ENCODE measurements at places on chromosomes 5 and 9.

DNA sequence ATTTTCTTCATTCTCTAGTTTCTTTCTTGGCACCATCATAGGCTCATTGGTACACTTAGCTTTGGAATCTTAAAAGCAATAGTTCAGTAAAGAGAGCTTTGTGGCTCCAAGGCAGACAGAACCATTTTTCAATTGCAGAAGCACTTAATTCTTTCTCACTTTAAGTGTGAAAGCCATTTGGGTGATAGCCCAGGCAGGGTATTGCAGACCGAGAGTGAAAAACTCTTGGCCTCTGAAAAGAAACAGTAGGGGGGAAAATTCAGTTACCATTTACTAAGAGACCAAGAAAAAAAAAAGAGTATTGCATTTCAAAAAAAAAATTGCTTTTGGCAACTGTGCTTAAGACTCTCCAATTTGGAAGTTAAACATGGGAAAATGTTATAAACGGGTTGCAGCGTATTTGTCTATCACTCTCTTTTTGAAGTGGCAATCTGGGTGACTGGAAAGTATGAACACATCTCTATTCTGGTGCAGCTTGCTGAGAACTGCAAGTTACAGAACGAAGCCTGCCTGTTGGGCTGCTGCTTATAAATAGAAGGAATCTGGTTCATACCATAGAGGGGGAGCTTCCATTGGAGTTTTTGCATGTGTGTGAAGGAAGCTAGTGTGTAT lies 170.5 kb downstream of the TLE4 start:
- DNase-seq: no peak

GRCh38 chr9:126365780-126366179 lies 39.2 kb downstream of the MVB12B start:
- DNase-seq: no peak

GRCh38 chr5:54476682-54477081 lies 21.2 kb downstream of the HSPB3 start:
- no peak for DNase-seq

DNA sequence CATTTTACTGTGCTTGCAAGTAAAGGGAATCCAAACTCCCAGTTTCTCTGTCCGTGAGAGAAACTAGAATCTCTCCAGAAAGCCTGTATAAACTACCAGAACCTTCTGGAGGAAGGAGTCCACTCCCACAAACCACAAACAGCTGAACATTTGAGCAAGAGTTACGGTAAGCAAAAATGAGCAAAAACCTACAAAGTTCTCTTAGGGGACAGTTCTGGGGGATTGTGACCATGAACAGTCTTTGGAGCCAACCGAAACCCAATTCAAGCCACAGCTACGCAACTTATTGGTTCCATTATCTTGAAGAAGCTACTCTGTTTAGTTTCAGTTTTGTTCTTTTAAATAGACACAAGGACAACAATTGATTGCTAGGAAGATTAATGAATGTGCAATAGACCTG lies 330.6 kb downstream of the ASTN2 start:
- no peak for DNase-seq

DNA sequence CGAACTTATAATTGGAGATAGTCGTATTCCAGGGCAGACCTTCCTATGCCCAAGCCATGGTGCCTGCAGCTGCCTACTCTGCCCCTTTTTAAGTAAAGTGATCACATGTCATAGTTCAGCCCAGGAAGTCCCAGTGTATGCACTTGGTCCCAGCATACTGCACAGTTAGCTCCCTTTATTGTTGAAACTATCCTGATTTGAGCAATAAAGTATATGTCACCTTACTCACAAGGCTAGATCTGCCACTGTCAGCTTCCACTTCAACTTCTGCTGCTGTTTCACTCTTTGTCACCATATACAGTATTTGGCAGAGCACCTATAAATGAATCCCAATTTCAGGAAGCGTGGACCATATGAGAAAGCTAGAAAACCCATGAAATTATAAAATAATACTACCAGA lies 103.8 kb upstream of the PTGER4 start:
- no peak for DNase-seq

DNA sequence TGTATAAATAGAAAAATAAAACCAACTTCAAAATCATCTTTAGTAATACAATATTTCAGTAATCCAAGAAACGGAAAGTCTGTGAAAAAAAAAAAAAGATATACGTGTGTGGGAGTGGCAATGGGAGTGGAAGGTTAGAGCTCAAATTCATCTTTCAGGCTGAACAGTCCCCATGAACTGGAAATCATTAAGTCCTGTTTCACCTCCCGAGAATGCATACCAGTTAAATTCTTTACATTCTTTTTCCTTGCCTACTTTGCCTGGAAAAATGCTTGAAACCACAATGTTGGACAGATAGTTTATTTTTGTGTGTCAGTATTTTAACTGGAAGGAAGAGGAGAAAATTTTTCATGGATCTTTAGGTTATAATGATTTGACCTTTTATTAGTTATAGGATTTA lies 166.8 kb downstream of the MUSK start:
- DNase-seq: no peak

DNA sequence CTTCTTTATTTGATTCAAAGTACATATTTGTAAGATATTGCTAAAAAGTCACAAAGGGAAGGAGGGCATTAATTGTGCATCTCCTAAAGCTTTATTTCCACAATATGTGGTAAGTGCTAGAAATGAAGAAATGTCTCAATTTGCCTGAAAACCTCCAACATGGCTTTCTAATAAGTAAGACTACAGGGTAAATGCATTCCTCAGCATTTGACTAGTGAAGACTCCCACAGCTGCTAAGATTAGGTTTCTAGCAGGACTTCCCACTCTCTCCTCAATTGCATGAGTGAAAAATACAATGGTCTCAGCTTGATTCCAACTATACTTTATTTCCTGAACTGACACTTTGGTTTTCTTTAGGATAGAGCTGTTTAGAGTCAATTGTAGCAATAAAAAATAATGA lies 162.1 kb downstream of the ELAVL2 start:
- DNase-seq: no peak

All from stimulated activated CD4-positive, alpha-beta T cell treated with anti-CD3 and anti-CD28 coated beads, Interleukin-2, amount 100 ng/mL, for 24 hours (primary cell).